ENCODE measurements at places on chromosomes 3 and 15.

- no peak for DNase-seq
Observed at GRCh38 chr15:64197425-64197824, 34.6 kb upstream of the PPIB start.

GRCh38 chr3:126415661-126416591, 21.2 kb downstream of the CFAP100 start:
- DNase-seq: no peak

- no peak for DNase-seq
Observed at GRCh38 chr15:34810443-34811129, 15.2 kb upstream of the ACTC1 start.

DNA sequence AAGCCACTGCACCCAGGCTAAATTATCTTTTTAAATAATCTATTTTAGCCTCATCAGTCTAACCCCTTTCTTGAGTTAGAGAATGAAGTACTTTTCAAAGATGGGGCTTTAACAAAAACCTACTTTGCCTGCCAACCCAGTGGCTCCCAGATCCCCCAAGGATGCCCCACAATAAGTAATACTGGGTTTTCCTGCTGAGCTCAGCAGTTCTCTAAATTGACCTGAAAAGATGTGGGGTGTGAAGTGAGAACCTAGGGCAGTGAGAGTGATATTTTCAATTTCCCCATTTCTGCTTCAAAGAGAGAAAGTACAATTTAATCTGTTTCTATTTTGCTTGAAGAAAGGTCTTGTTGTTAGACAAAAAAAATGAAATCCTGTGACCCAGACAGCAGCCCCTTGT, 318.5 kb upstream of the UMPS start:
- no peak for DNase-seq

DNA sequence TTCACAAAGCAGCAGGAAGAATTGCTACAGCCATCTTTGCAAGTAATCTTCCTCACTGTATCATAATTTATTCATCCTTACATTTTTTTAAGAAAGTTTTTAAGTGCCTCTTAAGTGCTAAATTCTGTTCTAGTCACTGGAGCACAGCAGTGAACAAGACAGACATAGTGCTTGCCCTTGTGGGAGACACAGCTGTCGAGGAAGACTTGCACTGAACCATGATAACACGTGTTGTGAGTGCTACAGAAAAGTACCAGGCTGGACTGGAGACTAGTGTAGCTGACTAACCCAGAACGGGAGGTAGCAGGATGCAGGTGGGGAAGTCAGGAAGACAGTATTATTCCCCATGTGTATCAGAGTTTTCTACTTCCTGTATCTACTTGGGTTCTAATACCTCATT, 300.6 kb downstream of the TBL1XR1 start:
- DNase-seq: no peak

- DNase-seq: no peak
Observed at GRCh38 chr3:127940116-127940515, 25.1 kb downstream of the KBTBD12 start.

GRCh38 chr15:43900996-43901395, 74.2 kb downstream of the WDR76 start:
- no peak for DNase-seq

- no peak for DNase-seq
Observed at GRCh38 chr3:115898656-115899410, 275.5 kb downstream of the GAP43 start.

DNA sequence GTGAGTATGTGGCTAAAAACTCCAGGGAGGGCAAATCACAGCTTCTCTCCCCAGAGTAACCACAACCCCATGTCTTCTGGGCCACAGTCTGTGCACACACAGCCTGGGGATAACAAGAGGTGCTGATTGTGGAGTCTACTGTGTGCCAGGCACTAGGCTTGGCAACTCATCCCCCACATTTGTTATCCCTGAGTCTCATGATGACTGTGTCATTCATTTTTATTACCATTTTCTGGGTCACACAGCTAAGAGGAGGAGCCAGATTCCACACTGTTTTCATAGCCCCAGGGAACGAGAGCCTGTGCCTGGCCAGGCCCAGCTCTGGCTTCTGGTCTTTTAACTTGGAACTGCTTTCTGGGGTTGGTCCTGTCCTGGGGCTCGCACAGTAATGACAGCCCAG, 34.5 kb downstream of the ESYT3 start:
- DNase-seq: no peak

GRCh38 chr3:169494982-169495381, 168.5 kb downstream of the MECOM start:
- DNase-seq: no peak

DNA sequence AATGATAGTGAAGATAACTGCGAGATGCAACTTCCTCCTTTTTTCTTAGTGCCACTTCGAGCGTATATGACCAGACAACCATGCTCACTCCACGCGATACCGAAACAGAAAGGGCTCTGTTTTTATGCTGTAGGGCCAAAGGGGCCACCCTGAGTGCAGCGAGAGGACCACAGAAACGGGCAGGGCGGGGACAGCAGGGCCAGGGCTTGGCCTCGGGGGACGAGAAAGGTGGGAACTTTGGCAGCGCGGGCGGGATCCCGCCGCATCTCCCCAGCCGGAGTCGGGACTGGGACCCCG, 483 bp downstream of the VPS13C start:
- DNase-seq: no peak

DNA sequence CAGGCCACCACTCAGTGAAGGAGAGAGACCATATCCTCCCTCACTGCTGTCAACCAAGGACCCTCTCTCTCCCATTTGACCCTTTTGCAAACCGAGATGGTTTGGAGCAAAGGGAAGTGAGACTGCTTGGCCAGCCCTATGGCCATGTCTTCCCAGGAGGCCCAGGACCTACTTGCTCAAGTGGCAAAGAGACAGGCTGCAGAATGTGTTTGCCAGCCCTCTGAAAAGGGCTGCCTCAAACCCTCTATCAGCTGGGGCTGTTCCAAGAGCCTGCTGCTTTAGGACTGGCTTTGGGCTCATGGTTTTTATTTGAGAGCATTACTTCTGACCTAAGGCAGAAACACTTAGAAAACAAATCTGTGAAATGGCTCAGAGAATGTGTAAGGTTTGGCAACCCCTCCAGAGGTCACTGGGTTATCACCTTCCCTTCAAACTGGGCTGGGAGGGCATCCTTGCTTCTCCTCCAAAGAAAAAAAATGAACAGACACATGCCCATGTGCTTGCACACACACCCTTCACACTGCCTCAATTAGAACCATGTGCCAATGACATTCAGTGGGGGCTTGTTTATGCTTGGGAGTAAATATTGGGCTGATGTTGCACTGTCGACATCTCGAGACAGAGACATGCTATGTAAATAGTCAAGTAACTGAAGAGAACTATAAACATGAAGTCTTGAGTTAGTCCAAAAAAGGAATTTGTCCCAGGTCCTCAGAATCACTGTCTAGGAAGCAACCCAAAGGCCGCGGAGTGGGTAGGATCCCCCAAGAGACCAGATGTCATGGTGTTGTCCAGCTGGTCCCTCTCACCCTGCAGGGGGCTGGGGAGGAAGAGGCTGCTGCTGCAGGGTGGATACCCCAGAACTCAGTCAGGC, 49.8 kb upstream of the CTDSPL start:
- DNase-seq: no peak

DNA sequence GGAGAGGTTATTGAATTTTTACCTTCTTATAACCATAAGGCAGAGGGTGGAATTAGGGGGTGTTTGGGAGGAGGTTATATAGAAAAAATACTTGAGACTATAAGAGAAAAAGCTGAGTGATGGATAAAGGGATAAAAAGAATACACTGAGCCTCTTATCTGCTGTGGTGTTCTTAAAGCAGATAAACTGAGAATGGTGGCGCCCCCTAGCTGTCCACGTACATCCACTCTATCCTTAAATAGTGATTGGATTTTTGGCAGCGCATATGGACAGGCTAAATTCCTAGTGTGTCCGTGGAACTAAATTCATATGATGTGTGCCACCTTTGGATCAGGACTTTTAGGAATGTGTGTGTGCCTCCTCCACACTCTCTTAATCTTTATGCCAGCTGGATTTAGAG, 121.1 kb downstream of the OXSM start:
- DNase-seq: no peak

DNA sequence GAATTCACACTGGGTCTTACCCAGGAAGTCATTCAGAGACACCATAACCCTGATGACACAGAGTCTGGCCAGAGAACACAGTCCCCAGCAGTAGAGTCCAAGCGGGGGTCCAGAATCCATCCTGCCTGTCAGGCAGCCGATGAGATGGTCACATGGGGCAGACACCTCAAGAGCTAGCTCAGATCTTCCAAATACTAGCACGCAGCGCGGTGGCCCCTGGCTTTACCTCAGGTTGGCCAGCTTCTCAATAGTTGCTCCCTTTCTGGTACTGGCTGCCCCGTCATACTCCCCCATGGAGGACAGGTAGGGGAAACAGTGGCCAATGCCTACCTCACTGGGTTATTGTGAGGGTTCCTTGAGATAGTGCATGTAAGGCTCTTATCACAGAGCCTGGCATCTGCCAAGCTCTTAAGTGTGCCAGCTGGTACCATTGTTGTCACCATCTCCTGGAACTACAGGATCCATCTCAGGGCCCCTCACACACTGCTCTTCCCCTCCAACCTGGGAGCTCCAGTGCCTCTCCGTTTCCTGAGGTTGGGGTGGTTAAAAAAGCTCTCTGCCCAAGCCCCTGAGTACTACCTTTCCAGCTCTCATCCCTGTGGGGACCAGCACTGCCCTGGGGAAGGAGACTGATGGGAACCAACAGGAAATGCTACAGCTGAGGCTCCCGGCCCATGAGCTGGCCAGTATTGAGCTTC, 3.5 kb upstream of the SLC28A1 start:
- DNase-seq: no peak

- no peak for DNase-seq
Observed at GRCh38 chr15:41354371-41354770, 21.7 kb downstream of the NUSAP1 start.

- DNase-seq: no peak
Observed at GRCh38 chr3:143806038-143806437, 42.2 kb downstream of the SLC9A9 start.

DNA sequence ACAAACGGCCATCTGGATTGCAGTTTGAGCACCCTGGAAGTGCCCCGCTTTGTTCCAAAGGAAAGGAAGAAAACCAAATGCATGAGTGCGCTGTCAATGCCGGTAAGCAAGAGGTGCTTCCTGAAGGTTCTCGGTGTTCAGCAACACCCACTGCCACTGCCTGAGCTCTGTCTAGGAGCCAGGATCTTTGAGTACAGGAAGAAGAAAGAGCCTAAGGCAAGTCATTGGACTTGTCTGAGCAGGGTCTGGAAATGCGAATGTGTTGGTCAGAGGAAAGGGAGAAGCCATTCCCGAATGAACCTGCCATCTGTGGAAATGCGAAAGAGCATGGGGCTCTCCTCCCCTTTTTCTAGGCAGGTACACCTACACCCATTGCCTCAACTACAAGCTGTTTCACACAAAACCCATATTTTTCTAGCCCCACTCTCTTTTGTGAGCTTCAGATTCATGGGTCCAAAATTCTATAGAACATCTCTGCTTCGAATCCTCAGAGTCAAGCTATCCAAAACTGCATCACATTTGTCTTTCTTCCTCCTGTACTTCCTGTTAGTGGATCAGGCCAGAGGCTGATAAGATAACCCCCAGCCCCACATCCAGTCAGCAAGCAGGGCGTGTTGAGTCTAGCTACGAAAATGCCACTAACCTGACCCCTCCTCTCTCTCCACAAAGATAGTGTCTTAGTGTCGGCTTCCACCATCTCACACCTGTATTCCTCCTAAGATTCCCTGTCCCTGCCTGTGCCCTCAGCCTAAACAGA, 55.6 kb upstream of the C15orf61 start:
- DNase-seq: no peak

DNA sequence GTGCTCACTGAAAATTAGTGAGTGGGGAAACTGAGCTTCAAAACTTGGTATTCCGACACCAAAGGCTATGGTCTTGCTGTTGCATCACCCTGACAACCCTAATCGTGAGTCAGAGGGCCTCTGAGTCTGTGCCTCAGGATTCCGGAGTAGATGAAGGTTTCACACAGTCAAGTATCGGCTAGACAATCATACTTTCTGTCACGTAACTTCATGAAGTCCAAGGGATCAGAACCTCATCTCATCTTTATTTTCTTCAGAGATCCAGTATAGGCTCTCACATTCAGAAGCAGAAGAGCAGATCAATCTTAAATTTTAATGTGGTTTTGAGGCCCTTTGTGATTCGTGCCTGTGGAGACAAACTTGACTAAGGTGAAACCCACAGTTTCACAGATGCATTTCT, 26.1 kb upstream of the NECTIN3 start:
- no peak for DNase-seq

GRCh38 chr15:57795261-57795660, 88.7 kb downstream of the POLR2M start:
- DNase-seq: no peak

DNA sequence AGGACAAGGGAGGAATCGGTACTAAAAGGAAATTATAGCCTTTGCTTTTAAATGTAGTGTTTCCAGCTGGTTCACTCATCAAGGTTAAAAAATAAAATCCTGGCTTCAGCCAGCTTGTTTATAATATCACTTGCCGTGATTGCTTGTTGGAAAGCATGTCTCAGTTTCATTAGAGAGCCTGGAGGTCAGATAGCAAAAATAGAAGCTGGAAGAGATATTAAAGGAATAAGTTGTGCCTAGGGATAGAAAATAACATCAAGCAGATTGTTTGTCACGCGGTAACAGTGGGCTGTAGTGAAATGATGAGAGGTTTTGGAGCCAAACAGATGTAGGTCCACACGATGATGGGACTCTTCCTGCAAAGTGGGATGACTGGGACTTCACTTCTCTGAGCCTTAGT, 17.7 kb upstream of the SLMAP start:
- no peak for DNase-seq

GRCh38 chr3:5198313-5198677, 10.8 kb downstream of the EDEM1 start:
- no peak for DNase-seq

- no peak for DNase-seq
Observed at GRCh38 chr3:42880601-42881451, 5.1 kb upstream of the CYP8B1 start.

- DNase-seq: no peak
Observed at GRCh38 chr3:114557791-114558190, 264.0 kb downstream of the TIGIT start.

- DNase-seq: no peak
Observed at GRCh38 chr3:63980830-63981498, 42.3 kb downstream of the PSMD6 start.

- DNase-seq: no peak
Observed at GRCh38 chr3:197008436-197009209, 21.0 kb downstream of the MELTF start.

DNA sequence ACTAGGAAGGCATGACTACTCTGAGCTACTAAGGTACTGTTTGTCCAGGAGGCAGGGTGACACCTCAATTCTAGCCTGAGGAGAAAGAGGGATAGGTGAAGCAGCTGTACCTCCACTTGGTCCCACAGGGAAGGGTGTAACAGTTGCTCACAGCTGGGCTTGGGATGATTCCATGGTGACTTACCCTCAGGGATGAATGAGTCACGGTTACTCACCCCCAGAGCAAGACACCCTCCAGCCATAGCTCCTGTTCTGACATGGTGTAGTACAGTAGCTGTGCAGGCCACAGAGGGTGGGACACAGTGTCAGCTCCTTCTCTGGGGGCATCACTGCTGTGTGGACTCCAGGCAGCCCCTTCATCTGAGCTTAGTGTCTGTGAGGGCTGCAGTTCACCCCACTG, 868.6 kb upstream of the SEMA6D start:
- no peak for DNase-seq

- DNase-seq: no peak
Observed at GRCh38 chr15:70440416-70441138, 322.8 kb downstream of the UACA start.
